ENCODE measurements at places on chromosomes 4 and X. TPM values are rescaled to one million over a fixed set of nuclear protein-coding genes. Genes with fewer than 3 reads are reported as not detected.

- no peak overlapping the region for H3K4me3 ChIP-seq
- H3K36me3 ChIP-seq: no peaks in the 10 kb centered on the region
- no peak for DNase-seq
- H3K4me1 ChIP-seq: peaks cover 4% of the 10 kb centered on the region
- no peaks in the 10 kb centered on the region for H3K27me3 ChIP-seq
- no peak overlapping the region for H3K27ac ChIP-seq
These were observed 167.8 kb upstream of the PCDH18 start for GRCh38 chr4:137700072-137700471.

DNA sequence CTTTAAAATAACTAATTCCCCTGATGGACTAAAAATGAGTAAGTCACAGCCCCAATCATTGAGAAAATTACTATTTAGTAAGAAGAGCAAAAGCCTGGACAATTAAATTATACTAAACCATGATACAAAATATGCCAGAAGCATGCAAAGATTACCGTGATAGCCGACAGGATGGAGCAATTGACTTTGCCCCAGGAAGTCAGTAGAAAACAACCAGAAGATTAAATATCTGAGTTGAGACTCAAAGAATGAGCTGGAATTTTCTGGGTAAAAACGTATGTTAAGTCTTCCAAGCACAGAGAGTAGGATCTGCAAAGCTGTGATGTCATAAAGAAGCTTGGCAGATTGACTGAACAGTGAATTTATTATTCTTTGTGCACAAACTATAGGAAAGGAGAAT, 816.1 kb upstream of the TENM3 start:
- no peak for DNase-seq
- no peaks in the 10 kb centered on the region for H3K36me3 ChIP-seq
- H3K4me1 ChIP-seq: peaks cover 6% of the 10 kb centered on the region
- no peak overlapping the region for H3K27ac ChIP-seq

DNA sequence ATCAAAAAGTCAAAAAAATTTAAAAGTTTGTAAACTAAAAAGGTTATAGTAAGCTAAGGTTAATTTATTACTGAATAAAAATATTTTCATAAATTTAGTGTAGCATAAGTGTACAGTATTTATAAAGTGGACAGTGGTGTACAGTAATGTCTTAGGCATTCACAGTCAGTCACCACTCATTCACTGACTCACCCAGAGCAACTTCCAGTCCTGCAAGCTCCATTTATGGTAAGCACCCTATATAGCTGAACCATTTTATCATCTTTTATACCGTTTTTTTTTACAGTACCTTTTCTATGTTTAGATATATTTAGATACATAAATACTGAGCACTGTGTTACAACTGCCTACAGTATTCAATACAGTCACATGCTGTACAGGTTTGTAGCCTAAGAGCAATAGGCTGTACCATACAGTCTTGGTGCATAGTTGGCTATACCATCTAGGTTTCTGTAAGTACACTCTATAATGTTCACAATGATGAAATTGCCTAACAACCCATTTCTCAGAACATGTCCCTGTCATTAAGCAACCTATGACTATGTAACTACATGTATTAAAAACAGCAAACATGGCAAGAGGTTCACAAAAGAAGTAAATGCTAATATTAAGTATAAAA, 18.6 kb downstream of the ACSL4 start:
- DNase-seq: no peak
- H3K36me3 ChIP-seq: no peaks in the 10 kb centered on the region
- H3K27me3 ChIP-seq: no peaks in the 10 kb centered on the region
- H3K4me3 ChIP-seq: no peak overlapping the region
- H3K27ac ChIP-seq: no peak overlapping the region

DNA sequence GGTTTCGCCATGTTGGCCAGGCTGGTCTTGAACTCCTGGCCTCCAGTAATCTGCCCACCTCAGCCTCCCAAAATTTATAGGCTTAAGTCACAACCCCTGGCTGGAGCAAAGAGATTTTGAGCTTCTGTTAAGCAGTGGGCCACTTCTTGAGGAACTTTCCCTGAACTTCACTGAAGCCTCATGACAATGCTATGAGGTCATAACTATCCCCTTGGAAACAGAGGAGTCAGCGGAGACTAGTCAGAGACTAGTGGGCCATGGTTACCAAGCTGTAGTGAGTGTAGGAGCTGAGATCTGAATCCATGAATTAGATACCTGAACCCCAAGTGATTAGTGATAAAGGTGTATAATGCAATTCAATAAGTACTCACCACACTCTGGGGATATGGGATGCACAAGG, 145.1 kb upstream of the MSX1 start:
- no peak overlapping the region for H3K27ac ChIP-seq
- no peaks in the 10 kb centered on the region for H3K36me3 ChIP-seq
- no peaks in the 10 kb centered on the region for H3K27me3 ChIP-seq
- H3K4me3 ChIP-seq: no peak overlapping the region

GRCh38 chr4:14023036-14023435, 395.5 kb upstream of the BOD1L1 start:
- no peaks in the 10 kb centered on the region for H3K27me3 ChIP-seq
- DNase-seq: no peak
- no peak overlapping the region for H3K27ac ChIP-seq
- peaks cover 4% of the 10 kb centered on the region for H3K4me1 ChIP-seq
- H3K36me3 ChIP-seq: no peaks in the 10 kb centered on the region

DNA sequence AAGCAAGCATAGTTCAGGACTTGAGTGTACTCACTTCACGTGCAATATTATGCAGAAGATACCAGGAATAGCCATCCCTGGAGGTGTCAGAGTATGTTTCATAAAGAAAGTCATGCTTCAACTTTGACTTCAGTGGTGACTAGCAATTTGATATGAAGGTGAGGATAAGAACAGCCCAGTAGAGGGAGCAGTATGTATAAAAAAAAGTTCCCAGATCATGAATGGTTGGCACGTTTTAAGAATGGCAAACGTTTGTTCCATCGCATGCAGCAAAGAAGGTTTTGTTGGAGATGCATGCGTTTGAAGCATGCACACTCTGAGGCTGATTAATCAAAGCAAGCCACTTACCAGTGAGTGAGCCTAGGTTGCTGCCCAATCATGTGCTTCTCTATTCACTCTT, 33.5 kb upstream of the SLITRK4 start:
- H3K4me1 ChIP-seq: no peaks in the 10 kb centered on the region
- DNase-seq: peak; percentile 35
- no peaks in the 10 kb centered on the region for H3K27me3 ChIP-seq
- no peak overlapping the region for H3K4me3 ChIP-seq

DNA sequence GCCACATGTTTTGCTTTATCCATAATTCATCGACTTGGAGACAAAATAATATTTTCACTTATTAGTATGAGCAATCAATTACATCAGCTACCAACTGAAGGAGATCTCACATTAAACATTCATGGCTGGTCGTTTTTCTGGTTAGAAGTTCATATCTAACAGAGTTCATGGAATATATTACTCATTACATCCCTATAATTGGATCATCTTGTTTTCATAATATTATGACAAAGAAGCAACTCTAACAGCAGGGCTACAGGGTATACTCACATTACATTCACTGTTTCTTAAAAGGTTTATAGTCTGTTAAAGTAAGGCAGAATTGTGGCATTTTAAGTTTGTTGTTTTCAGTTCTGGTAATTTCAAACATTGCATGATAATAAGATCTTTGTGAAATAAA, 33.0 kb downstream of the GSTCD start:
- peak; percentile 3 for DNase-seq
- H3K36me3 ChIP-seq: no peaks in the 10 kb centered on the region
- no peaks in the 10 kb centered on the region for H3K4me1 ChIP-seq

DNA sequence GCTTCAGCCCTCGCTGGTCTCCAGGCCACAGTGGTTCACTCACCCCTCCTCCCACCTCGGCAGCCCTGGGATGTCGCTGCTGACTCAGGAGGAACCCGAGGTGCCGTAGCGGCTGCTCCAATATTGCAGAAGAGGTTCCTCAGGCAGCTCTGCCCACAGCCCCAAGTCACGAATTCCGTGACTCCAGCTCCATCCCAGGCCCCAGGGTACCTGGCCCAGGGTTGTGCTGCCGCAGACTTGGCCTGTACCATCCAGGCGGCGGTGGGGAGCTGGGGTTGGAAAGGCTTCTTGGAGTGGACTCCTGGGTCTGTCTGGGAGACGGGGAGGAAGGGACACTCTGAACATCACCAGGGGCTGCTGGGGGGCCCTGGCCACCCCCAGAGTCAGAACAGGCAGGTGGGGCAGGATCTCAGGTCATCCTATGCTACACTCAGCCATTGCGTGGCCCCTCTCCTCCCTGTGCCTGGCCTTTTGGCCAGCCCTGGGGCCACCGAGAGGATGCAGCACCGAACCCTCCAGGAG, 728 bp upstream of the HGFAC start:
- no peak overlapping the region for H3K4me3 ChIP-seq
- H3K36me3 ChIP-seq: no peaks in the 10 kb centered on the region
- peak; percentile 7 for DNase-seq
- H3K4me1 ChIP-seq: no peaks in the 10 kb centered on the region

DNA sequence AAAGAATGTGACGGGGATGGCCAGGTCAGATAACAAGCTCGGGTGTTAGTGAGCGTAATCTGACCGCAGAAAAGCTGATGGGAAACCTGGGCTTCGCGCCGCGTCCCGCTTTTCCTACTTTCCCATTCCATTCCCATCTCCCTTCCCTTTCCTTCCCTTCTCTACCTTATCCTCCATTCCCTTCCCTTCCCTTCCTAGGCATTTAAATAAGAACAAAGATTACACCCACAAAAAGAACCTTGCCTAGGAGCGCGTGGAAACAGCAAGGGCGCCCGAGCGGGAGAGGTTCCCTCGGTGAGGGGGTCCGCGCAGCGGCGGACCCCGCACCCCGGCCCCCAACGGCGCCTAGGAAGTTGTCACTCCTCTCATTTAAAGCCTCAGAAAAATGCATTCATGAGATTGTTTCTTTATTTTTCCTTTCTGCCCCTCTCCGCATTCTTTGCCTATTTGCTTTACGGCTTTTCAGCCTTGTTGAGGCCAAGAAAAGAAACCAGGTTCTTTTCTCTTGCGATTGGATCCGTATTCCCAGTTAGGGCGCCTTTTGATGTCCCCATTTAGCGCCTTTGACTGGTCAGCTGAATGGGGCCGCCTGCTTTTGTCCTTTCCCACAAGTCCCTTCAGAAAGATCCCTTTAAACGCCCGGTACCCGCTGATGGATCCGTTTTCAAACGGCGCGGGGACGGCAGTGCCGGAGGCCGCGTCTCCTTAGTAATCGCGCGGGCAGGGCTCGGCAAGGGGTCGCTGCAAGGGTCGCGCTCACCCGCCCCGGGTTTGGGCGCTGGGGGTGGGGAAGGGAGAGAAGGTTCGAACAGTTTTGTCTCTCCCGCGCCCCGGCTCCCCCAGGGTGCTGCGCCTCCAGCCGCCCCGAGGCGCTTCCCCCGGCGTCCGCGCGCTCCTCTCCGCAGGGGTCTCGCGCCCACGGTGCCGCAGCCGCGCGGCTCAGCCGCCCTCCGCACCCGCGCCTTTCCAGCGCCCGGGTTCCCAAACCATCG, 54.1 kb upstream of the TMEM33 start:
- H3K4me3 ChIP-seq: peak overlapping the region; percentile 18
- no peak for DNase-seq
- no peak overlapping the region for H3K27ac ChIP-seq
- no peaks in the 10 kb centered on the region for H3K36me3 ChIP-seq

Gene IBSP
- not detected for total RNA-seq

Gene TBC1D8B
- 1.7 TPM for total RNA-seq

Gene ASB9
- 0.54 TPM for total RNA-seq

Gene LRP2BP
- 0.63 TPM for total RNA-seq
